Panc1 (cell line): ENCODE measurements at places on chromosomes 5 and 9. TPM values are rescaled to one million over a fixed set of nuclear protein-coding genes. Genes with fewer than 3 reads are reported as not detected.

Gene JAKMIP2
- not detected for total RNA-seq

Gene BSPRY
- total RNA-seq = 0.13 TPM

Gene PSD2
- total RNA-seq = 0.05 TPM

Gene CXXC5
- 85.0 TPM for total RNA-seq

Gene TAF11L5
- total RNA-seq = not detected

Gene PCDHGB1
- 2.0 TPM for total RNA-seq

- no peaks in the 10 kb centered on the region for H3K36me3 ChIP-seq
- peak overlapping the region; percentile 76 for H3K27ac ChIP-seq
- no peak for DNase-seq
- peaks cover 31% of the 10 kb centered on the region for H3K4me1 ChIP-seq
- H3K4me3 ChIP-seq = no peak overlapping the region
Measured at GRCh38 chr5:123755653-123756317, 243.8 kb downstream of the CSNK1G3 start.

- peaks cover 8% of the 10 kb centered on the region; the same call in 1 of the 2 replicates for H3K4me1 ChIP-seq
- peak; percentile 84 for DNase-seq
- no peaks in the 10 kb centered on the region for H3K27me3 ChIP-seq
Measured at GRCh38 chr5:78699552-78700153, 51.1 kb upstream of the LHFPL2 start.

- no peak overlapping the region for H3K27ac ChIP-seq
- no peaks in the 10 kb centered on the region for H3K36me3 ChIP-seq
- no peaks in the 10 kb centered on the region for H3K27me3 ChIP-seq
- no peak overlapping the region for H3K4me3 ChIP-seq
Measured at GRCh38 chr5:170463426-170463825, 40.4 kb upstream of the KCNIP1 start.
